Naive thymus-derived CD8-positive, alpha-beta T cell (primary cell): ENCODE measurements at places on chromosomes 3 and 15.

- no peak for DNase-seq
Measured at GRCh38 chr3:188546835-188547670, 393.1 kb downstream of the LPP start.

DNA sequence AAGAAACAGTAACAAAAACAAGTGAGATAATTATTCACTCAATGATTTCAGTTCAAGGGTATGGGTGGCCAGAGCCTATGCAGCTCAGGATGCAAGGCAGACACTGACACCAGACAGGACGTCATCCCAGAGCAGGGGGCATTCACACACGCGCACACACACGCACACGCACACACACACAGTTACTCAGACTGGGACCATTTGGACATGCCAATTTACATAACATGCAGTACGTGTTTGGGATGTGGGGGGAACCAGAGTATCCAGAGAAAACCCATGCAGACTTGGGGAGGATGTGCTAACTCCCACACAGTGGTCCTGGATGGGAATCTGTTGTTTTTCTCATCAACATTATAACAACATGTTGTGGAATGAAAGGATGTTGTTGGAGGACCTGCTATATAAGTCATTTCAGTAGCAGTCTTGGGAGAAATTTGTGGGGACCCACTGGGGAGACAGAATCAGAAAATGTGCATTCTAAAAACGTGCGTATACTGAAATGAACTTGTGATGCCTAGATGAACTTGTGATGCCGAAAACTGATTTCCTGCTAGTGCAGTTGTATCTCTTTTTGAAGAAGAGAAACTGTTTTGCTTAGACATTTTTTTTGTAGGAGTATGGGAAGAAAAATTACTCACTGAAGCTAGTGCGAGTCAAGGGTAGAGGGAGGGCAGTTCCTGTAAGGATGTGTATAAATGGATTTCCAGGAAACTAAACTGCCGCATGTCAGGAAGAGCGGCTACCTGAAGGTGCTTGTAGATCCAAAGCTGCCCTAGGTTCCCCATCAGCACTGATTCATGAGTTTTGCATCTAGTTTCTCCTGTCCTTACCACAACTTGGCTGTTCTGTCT, 25.2 kb downstream of the CD200 start:
- no peak for DNase-seq

DNA sequence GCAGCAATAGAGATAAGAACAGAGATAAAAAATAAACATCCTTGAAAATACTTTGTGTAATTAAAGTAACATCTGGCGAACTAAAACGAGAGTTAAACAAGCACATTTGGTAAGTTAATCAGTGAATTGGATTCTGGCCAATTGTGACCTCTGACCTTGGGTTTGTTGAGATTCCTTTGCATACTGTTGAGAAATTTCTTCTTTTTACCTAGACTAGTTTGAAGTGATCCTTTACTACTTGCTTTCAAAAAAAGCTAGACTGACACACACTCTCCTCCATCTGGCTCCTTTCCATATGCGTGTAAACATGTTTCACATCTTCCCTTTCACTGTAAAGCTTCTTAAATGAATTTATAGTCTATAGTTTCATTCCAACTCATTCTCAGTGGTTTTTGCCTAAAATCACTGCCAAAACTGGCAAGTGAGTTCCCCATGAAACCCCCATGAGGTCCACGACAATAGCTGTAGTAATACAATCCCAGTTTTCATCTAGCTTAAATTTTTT, 17.3 kb upstream of the GBE1 start:
- no peak for DNase-seq

DNA sequence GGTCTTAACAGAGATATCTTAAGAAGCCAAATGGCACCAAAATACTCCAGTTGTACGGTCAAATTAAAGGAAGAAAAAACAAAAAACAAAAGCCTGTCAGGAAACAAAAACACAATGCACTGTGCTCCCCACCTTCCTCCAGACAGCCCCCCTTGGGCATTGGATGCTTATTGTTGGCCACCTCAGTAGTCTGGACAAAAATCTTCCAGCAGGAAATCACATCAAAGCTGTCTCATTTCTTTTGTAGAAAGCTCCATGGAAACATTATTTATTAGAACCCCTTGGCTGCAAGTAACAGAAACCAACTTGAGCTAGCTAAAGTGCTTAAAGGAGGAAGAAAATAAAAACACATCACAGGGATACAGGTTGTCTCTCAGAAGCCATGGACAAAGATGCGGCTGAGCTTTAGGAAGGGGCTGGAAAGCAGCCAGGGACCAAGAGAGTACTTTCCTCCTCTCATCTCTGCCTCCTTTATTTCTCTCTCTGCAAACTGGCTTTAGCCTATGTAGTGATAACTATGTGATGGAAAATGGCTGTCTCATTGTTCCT, 651.5 kb upstream of the ADAMTS9 start:
- DNase-seq, result no peak
